ENCODE measurements at places on chromosomes 4 and X.

- DNase-seq: no peak
Measured at GRCh38 chr4:28973587-28974350, 1746.4 kb upstream of the PCDH7 start.

DNA sequence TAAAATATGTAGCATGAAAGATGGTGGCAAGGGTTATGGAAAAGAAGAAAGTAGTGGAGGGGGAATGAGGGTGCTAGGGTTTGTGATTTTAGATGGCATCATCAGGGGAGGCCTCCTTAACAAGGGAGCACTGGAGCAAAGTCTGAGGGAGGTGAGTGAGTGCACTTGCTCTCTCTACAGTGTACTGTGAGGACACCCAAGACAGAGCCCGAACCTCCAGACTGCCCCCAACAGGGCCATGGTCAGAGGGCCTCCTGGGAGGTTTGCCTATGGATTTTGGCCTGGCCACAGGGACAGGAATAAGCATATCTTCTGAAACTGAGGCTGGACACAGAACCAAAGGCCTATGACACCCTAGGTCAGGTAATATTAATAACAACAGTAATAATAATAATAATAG is 21.4 kb upstream of the PJA1 start:
- no peak for DNase-seq

DNA sequence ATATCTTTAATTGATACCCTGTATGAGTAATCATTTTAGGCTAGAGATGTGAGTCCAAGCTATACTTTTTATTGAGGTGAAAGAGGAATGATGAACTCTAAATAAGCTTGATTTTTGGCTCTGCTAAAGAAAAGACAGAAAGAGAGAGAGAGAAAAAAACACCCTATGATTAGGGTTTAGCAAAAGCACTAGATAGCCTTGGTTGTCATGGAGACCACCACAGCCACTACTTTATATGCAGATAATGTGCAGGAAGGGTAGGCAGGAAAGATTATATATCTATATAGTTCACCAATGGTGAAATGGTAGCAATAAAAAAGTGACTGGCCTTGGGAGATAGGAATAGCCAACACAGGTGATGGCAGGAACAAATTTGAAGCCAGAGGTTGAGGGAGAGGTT is 69.9 kb upstream of the CAMK2D start:
- no peak for DNase-seq

- DNase-seq: no peak
Measured at GRCh38 chr4:166146806-166147540, 273.9 kb downstream of the TLL1 start.

DNA sequence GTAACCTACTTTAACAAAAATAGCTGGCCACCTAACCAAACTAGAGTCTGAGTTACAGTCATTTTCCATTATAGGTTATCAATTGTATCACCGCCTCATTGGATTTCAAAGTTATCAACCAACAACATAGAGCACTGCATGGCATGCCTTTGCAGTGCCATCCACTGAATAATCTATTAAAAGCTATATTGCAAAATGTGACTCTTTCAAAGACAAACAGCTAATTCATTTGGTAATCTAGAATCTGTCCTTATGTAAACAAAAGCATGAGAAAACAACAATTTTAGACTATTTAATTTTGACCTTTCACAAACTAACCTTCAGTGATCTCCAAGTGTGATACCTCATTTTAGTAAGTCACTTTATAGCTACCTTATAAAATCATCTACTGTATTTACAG is 144.2 kb upstream of the SH3RF1 start:
- DNase-seq: no peak

DNA sequence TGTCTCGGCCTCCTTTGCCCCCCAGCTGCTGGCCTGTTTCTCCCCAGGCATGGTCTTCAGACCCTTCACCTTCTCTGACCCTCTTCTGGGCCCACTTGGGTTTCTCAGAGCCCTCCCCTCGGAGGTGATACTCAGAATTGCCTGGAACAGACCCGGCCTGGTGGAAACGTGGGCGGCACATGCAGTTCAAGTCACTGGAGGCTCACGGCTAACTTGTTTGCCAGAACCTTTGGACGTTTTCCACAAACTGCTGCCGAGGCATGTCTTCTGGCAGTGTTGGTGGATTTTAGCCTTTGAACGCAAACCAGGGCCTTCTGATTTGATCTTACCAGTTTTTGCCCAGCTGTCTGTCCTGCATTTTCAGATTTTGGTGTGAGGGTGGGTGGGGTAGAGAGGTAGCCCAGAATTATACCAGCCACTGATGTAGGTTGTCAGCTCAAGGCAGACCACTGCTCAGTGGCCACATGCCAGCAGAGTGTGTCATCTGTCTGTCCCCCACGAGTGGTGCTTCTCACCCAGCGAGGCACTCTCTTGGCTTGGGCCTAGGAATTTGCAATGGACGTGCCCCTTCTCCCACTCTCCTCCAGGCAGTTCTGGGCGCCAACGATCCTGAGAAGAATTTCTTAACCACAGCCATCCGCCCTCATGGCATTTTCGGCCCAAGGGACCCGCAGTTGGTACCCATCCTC is 32.5 kb upstream of the ZNF185 start:
- DNase-seq: no peak

DNA sequence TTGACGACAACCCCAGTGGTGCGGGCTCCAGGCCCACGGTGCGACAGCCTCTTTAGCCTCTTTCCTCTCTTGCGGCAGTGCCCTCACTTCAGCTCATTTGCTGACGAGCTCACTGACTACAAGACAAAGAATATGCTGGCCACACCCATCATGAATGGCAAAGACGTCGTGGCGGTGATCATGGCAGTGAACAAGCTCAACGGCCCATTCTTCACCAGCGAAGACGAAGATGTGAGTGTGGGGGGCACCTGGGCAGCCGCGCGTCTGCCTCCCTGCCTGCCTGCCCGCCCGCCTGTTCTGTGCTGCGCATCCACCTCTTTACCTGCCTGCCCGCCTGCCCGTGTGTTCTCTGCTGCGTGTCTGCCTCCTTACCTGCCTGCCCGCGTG is 9.2 kb downstream of the PDE6B start:
- DNase-seq: no peak

DNA sequence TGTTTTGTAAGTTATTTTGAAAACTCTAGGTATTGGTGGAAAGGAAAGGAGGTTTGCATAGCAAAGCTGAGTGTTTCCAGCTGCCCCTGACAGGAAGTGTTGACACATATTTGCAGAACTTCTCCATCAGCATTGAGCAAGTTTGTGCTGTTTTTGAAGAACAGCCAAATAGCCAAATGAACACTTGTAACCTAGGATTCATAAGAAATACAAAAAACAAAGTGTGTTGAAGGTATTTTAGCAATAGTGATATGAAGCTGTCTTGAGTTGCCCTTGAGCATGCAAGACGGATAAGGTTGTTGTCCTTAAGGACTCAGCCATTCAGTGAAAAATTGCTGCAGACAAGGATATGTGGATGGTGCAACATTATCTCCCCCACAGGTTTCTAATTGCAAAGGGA is 68.3 kb upstream of the PGM2 start:
- no peak for DNase-seq

DNA sequence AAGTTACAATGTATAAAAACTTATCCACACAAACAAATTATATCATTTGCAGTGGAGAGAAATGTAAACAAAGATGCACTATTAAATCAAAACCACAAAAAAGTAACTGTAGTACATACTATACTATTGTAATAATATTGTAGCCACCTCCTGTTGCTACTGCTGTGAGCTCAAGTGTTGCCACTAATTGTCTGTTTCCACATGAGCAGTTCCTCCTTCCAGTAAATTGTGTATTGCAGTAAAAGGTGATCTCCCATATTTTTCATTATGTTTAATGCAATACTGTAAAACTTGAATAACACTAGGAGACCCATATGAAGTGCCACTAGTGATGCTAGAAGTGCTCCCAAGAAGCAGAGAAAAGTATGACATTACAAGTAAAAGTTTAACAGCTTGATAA is 11.7 kb downstream of the LIN54 start:
- no peak for DNase-seq

DNA sequence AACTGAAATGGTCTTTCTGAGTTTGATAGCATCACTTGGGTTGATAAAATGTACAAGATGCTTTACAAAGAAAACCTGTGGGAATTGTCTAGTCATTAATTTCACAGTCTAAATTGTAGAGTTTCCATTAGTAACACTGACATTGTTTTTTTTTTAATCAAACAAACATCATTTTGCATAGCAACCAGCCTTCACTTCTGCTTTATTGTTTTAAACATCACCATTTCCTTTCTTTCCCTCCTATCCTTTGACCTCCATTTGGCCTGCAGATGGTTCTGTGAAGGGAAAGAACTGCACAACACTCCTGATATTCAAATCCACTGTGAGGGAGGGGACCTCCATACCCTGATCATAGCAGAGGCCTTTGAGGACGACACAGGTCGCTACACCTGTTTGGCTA is 171.1 kb downstream of the PALLD start:
- no peak for DNase-seq

DNA sequence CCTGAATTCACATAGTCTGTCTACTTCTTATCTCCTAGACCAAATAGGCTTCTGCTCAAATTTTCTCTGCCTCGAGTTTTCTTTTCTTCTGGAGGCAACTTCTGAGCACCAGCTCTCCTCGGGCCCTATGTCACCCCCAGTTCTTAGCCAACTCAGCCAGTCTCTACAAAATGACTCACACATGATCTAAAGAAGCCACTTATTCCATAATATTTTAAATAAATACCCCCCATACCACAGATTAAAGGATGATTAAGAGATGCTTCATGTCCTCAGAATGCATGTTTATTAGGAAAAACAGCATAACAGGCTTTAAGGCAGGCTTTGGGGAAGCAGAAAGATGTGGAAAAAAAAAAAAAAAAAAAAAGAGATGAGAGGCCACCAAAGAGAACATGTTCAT is 36.6 kb upstream of the DDX53 start:
- DNase-seq: no peak

DNA sequence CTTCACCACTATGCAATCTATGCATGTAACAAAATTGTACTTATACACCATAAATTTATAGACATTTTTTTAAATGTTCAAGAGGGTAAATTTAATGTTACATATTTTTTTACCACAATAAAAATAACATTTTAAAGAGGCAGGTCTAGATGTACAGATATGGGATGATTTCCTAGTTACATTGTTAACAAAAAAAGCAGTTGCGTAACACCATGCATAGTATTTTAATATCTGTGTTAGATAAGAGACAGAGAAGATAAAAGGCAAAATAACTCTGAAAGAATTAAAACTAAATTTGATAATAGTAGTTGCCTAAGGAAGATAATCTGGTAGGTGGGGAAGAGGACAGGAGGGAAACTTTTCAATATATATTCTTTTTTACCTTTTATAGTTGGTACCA is 9.1 kb upstream of the ATRX start:
- DNase-seq: no peak

DNA sequence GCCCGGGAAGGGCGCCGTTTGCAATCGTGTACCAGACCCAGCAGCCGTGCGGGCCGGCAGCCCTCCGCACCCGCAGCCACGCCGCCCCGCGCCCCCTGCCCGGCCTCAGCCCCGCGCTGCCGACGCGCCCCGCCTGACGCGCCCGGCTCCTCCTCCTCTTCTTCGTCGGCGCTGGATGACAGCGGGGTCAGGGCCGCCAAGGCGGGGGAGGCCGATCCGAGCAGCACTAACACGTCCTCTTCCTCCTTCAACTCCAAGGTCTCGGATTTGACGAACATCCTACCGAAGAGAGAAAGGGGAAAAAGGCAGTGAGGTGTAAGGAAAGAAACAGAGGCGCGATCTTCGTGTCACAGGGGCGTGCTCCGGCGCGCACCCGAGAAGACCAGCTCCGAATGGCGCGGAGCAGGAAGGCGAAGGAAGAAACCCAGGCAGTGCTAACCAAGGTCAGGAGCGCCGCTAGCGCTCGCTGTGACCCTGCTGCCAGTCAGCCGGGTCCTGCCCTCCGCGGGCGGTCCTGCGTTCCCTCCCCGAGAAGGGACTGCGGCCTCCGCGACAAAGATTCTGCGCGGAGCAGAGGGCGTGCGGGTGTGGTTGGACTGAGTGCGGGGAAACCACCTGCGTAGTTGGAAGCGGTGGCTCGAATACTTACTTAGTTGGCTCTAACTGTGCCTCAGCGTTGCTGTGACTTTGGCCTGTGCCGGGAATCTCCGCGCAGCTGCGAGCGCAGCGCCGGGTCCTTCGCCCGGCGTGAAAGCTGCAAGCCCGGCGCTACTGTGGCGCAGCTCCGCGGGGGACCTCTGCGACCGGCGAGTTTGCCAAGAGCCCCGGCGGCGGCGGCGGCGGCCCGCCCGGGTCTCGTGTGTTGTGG is 548 bp downstream of the NEUROG2 start:
- DNase-seq: no peak

- DNase-seq: no peak
Measured at GRCh38 chr4:148951346-148951745, 509.1 kb upstream of the NR3C2 start.

DNA sequence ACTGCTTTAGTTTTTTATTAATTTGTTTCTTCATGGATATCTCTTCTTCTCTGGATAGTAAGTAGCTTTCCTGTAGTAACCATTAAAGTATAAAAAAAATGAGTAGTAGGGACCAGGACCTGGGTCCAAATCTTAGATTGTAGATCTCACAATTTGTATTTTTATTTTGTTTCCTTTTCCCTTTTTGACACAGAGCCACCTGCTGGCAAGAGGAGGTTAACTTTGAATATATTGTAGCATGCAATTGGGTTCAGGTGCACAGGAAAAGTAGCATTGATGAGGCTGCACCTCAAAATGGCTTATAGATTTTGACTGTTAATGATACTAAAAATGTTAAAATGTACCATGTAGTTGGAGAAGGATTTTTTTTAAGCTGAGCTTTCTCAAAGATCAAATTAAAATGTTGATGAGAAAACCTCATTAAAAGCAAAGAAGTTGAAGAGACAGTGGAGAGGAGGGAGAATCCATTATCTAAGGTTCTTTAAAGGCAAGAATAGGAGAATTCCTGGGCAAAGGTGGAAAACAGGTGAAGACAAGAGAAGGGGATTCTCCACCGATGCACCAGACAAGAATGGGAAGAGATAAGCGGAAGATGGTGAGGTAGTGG is 48.3 kb upstream of the HPGDS start:
- DNase-seq: no peak

- DNase-seq: no peak
Measured at GRCh38 chr4:117900832-117901231, 133.5 kb upstream of the NDST3 start.

DNA sequence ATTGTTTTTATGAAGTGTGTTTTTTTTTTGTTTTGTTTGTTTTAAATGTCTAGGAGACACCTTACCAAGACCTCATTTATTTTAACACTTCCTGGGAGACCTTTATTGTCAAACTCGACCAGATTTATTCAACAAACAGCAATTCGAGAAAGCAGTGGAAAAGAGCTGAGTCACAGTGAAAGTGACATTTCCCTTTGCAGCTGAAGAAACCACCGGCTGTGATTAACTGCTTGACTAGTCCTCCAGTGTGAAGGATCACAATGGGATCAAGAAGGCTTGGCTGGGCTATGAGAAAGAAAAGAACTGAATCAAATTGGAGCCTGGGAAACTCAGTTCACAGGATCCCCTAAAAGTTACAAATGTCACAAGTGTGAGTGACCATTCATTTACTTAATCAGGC is 11.9 kb upstream of the ADH7 start:
- DNase-seq: no peak

DNA sequence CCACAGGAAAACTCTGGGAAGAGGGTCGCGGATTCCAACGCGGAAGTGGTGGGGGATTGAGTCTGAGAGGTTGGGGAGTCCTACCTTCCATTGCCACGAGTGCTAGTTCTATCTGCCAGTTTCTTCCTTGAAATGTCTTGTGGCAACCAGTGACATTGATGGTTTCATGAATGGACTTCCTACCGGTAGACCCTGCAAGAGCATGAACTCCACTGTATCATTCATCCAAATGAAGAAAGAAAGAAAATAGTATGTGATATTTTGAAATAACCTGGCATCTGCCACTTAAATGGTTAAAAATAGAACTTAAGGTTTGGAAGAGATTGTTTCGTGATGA is 1.1 kb upstream of the SLC10A7 start:
- no peak for DNase-seq

- DNase-seq: no peak
Measured at GRCh38 chrX:39984191-39984956, 113.4 kb downstream of the BCOR start.

All from CD4-positive, alpha-beta T cell treated with Interleukin-6 at 100 ng/mL for 8 hours (primary cell).